D721Med (cell line): ENCODE measurements at places on chromosomes 7 and 10.

- DNase-seq = no peak
These were observed 68.1 kb upstream of the CAMK2B start for GRCh38 chr7:44393238-44394111.

- no peak for DNase-seq
These were observed 1262.0 kb downstream of the TYW1 start for GRCh38 chr7:68258609-68259008.

DNA sequence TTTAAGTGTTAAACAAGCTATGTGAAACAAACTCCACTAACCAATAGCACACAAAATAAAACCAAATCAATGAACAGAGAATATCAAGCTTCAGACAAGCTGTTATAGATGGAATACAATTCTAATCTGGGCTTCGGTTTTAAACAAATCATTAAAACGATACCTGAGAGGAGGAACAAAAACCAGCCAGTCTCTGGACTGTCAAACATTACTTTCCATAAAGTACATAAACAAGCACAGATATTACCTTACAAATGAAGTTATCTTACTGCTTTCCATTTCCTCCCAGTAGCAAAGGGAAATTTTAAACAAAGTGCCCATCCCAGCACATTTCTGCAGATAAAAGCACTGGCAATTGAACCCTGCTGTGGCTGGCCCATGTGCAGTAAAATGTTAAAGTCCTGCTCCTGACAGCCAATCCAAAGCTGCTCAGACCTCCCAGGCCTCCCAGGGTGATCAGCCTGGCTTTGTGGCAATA, 128.0 kb downstream of the NRCAM start:
- DNase-seq = no peak

DNA sequence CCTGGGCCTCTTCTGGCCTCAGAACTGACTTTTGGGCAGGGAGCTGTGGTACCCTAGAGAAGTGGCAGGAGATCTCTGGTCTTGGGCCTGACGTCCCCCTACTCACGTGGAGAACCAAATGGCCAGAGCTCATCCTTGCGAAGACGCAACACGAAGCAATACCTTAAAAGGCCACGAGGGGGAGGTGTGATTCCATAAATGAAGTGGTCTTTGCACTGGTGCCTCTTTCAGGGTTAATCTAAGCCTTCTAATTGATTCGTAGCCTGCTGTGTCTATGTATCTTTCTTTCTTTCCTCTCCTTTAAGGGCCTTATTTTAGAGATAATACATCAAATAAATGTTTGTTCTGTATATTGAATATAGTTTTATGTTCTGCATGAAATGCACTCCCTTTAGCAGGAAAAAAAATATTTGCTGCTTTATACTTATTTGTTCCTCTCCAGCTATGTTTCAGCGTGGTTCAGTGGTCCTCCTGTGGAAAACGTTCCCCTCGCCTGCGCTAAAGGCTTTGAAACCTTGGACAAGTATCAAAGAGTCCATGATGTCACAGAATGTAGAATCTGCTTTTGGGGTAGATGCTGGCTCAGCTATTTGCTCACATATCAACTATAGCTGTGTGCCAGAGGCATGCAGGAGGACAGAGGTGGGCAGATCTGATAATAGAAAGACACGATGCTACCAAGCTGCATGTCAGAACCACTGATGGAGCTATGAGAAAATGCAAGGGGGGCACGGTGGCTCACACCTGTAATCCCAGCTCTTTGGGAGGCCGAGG, 41.0 kb downstream of the STRA8 start:
- peak; percentile 61 for DNase-seq
